CD14-positive monocyte (primary cell): ENCODE measurements at places on chromosomes 1 and 21. TPM values are rescaled to one million over a fixed set of nuclear protein-coding genes. Genes with fewer than 3 reads are reported as not detected.

GRCh38 chr1:231776010-231776756 is 149.6 kb downstream of the DISC1 start:
- H3K27ac ChIP-seq, result peak overlapping the region; percentile 85
- peaks cover 18% of the 10 kb centered on the region for H3K36me3 ChIP-seq
- H3K27me3 ChIP-seq, result no peaks in the 10 kb centered on the region
- no peak overlapping the region for H3K4me3 ChIP-seq
- H3K4me1 ChIP-seq, result peaks cover 70% of the 10 kb centered on the region
- DNase-seq, result no peak

- H3K27me3 ChIP-seq, result no peaks in the 10 kb centered on the region
- H3K36me3 ChIP-seq, result peaks cover 58% of the 10 kb centered on the region
- H3K4me3 ChIP-seq, result peak overlapping the region; percentile 88
- peaks cover 45% of the 10 kb centered on the region for H3K4me1 ChIP-seq
- DNase-seq, result peak; percentile 85
- peak overlapping the region; percentile 39 for H3K27ac ChIP-seq
Measured at GRCh38 chr1:23799570-23800399, 769 bp downstream of the GALE start.

DNA sequence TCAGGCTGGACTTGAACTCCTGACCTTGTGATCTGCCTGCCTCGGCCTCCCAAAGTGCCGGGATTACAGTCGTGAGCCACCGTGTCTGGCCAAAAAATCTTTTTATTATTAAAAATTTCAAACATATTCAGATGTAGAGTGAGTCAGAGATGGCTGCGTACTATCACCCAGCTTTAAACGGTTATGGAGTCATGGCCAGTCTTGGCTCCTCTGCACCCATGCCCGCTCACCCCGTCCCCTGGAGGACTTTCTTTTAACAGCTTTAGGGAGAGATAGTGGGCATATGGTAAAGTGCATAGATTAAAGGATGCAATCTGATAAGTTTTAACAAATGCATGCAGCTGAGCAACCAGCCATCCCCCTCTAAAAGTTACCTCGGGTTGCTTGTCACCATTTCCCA is 51.8 kb downstream of the TNFRSF8 start:
- H3K4me3 ChIP-seq, result no peak overlapping the region
- H3K27me3 ChIP-seq, result no peaks in the 10 kb centered on the region
- DNase-seq, result no peak
- H3K36me3 ChIP-seq, result no peaks in the 10 kb centered on the region
- H3K4me1 ChIP-seq, result no peaks in the 10 kb centered on the region

DNA sequence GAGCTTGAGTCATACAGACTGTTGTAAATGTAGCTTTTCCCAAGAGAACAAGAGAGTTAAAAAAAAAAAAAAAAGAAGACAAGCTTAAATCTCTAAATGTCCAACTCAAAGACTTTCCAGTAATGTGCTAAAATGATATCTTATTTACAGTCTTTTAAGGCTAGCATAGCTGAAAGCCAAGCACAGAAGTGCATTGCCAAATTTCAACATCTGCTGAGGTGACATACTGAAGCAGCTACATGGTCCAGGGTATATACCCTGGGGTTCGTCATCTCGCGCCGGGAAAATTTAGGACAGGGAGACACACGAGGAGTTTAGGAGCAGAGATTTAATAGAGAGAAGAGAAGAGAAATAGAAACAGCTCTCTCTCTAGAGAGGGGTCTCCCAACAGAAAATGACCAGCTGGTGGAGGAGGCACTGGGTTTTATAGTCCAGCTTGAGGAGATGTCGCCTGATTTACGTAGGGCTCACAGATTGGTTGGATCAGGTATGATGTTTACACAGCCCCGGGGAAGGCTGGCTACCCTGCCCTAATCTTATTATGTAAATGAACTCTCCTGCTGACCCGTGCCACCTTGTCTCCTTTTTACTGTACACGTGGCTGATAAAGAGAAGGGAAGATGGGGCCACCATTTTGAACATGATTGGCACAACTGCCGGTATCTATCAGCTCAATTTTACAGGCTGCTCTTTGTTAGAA is 172.7 kb downstream of the TRIM33 start:
- no peak overlapping the region for H3K27ac ChIP-seq
- no peaks in the 10 kb centered on the region for H3K36me3 ChIP-seq
- peaks cover under 1% of the 10 kb centered on the region for H3K27me3 ChIP-seq
- peaks cover 26% of the 10 kb centered on the region for H3K4me1 ChIP-seq
- no peak for DNase-seq
- H3K4me3 ChIP-seq, result no peak overlapping the region

GRCh38 chr1:32521165-32521564 is 18.1 kb upstream of the ZBTB8A start:
- H3K27ac ChIP-seq, result no peak overlapping the region
- DNase-seq, result no peak
- H3K36me3 ChIP-seq, result no peaks in the 10 kb centered on the region
- H3K4me3 ChIP-seq, result no peak overlapping the region

DNA sequence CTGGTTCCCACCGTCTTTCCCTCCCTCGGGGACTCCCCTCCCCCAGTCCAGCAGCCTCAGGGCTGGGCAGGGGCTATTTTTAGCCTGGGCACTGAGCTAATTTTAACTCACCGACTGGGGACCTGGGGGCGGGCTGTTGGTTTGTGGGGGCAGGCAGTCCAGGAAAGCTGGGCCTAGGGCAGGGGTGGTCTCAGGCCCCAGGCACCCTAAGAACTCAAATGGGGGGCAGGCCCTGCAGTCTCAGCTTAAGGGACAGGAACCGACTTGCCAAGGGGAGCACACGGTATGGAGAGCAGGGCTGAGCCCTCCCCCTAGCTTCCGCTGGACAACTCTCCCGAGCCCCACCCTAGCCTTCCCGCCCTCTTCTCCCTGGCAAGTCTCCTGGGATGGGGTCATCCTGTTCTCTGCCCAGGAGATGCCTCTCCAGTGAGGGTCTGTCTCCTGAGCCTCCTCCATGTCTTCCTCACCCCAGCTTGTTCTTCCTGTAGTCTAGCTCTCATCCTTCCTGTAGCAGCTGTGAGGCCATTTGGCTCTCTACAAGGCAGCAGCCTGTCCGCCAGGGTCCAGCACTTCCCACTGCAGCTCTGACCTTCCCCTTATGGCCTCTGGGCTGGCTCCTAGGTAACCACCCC is 10.1 kb downstream of the MEF2D start:
- peak overlapping the region; percentile 77 for H3K27ac ChIP-seq
- H3K4me3 ChIP-seq, result no peak overlapping the region
- DNase-seq, result peak; percentile 60
- H3K4me1 ChIP-seq, result peaks cover 98% of the 10 kb centered on the region
- H3K36me3 ChIP-seq, result peaks cover 24% of the 10 kb centered on the region

DNA sequence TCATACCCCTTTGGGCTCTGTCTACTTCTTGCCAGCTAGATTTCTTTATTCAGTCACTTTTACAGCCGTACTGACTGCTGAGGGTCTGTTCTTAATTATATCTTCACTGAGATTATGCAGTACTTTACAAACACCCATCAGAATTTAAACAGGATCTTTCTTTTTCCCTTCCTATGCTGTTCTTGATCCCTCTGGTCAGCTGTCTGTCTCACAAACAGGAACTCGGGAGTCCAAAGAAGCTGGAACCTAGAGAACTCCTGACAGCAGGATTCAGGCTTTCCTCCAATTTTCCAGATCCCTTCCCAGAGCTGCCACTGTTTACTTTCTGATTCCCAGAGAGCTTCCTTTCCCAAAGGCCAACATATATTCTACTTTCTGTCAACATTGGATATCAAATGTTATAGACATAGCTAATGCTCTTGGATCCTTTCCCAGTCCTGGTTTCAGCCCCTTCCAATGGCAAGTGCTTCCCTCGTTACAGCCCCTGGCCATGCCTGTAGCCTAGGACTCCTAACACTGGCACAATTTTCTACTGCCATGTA is 59.5 kb downstream of the ATP2B4 start:
- H3K36me3 ChIP-seq, result peaks cover 47% of the 10 kb centered on the region
- DNase-seq, result no peak
- H3K27me3 ChIP-seq, result no peaks in the 10 kb centered on the region
- no peaks in the 10 kb centered on the region for H3K4me1 ChIP-seq
- no peak overlapping the region for H3K4me3 ChIP-seq
- no peak overlapping the region for H3K27ac ChIP-seq

GRCh38 chr1:31980835-31981455 is 32.7 kb upstream of the KHDRBS1 start:
- no peak overlapping the region for H3K4me3 ChIP-seq
- H3K36me3 ChIP-seq, result no peaks in the 10 kb centered on the region
- H3K4me1 ChIP-seq, result peaks cover 23% of the 10 kb centered on the region
- H3K27me3 ChIP-seq, result no peaks in the 10 kb centered on the region

DNA sequence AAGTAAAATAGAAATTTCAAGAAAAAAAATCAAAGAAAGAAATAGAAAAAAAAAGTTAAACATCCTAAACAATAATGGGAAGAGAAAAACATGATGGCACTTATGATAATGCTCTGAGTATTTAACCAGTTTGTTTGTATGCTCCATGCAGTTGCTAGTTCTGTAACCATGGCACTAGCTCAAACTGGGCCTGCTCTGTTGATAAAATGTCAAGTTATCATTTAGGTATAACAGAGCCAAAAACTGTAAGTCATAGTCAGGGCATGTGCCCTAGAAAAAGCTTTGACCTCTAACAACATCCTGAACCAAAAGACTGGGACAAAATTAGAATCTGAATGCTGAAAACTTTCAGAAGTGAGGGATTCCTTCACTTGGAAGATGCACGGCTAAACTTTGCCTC is 148.9 kb downstream of the KCNT2 start:
- no peak overlapping the region for H3K27ac ChIP-seq
- no peaks in the 10 kb centered on the region for H3K36me3 ChIP-seq
- no peak overlapping the region for H3K4me3 ChIP-seq
- no peaks in the 10 kb centered on the region for H3K4me1 ChIP-seq
- no peaks in the 10 kb centered on the region for H3K27me3 ChIP-seq

DNA sequence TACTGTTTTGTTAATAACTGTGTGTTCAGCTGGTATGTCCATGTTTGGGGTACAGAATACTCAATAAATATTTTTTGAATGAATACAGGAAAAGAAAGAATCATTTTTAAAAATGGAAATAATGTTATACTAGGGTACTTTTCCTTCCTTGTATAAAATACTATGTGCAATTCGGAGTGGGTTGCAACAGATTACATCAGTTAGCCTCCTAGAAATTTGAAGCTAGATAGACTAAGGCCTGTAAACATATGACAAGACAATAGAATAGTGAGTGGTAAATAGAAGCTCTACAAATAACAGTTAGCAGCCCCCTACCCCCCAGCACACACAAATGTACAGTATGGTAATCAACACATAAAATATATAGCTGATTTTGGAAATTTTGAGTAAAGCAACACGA is 195.9 kb downstream of the KCNT2 start:
- no peak overlapping the region for H3K27ac ChIP-seq
- no peak overlapping the region for H3K4me3 ChIP-seq
- no peaks in the 10 kb centered on the region for H3K27me3 ChIP-seq
- no peaks in the 10 kb centered on the region for H3K4me1 ChIP-seq

DNA sequence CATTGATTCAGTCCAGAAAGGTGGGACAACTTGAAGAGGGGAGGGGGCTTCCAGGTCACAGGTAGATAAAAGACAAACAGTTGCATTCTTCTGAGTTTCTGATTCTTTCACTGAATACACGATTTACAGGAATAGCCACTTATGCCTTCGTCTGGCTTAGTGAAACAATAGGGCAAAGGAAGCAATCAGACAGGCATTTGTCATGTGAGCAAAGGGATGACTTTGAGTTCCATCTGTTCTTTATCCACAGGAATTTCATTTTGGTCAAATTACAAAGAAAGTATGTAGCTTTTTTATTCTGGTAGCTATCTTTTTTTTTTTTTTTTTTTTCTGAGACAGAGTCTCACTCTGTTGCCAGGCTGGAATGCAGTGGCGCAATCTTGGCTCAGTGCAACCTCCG is 202.5 kb downstream of the TTLL7 start:
- H3K4me3 ChIP-seq, result no peak overlapping the region
- no peak for DNase-seq
- no peak overlapping the region for H3K27ac ChIP-seq
- H3K4me1 ChIP-seq, result no peaks in the 10 kb centered on the region
- no peaks in the 10 kb centered on the region for H3K27me3 ChIP-seq
- H3K36me3 ChIP-seq, result no peaks in the 10 kb centered on the region

DNA sequence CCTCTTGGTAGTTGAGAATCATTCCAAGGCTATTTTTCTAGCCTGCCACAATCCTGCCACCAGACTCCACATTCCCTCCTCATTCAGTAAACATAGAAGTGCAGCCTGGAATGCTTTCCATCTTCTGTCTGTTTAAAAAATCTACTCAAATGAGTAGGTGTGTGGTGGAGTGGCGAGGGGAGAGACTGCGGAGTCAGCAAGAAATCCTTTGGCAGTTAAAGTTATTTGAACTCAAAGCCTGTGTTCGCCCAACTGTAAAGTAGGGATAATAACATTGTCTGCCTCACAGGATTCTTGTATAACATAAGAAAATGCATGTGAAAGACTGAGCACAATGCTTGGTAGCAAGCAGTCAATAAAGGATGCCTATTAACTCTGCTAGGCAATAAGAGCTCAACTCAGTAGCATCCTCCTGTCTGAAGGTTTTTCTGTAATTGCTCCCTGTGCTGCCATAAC is 22.2 kb upstream of the DPT start:
- no peak overlapping the region for H3K4me3 ChIP-seq
- no peaks in the 10 kb centered on the region for H3K4me1 ChIP-seq
- no peak overlapping the region for H3K27ac ChIP-seq
- H3K27me3 ChIP-seq, result no peaks in the 10 kb centered on the region

DNA sequence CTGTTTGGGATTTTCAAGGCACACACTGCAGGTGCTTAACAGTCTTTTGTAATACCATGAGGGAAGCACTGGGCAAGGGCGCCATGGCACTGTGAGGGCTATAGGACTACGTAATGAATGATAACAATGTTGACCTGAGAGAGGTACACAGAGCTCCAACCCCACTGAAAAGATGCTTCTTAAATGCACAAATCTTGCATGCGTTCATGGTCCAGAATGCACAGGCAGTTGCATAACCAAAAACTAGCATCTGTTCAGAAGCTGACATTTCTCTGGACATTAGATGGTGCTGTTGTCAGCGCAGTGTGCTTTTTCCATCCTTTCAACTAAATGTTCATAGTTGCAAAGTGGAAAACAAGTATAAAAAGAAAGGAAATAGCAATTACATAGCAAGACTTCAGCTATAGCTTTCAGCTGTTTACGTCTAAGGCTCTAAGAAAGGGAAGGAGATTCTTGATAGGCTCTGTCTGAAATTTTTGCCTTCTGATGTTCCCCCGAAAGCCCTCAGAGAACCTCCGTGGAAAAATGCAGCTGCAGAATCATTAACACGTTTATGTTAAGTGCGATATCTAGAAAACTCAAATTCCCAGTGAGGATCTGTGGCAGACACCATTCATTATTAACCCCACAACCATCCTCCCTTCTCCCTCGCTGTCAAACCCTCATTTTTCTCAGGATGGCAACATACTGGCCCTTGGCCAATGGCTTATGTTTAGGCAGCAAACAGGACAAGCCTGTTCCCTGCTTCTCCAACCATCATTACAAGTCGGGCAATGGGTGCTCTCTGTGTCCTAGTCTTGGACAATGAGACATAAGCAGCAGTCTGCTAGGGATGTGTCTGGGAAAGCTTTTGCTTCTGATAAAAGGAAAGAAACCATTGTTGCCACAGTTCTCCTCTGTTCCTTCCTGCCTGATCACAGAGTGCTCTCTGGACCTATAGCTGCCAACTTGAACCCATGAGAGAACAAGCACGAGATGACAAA is 8.2 kb upstream of the TARBP1 start:
- DNase-seq, result peak; percentile 54
- H3K36me3 ChIP-seq, result no peaks in the 10 kb centered on the region
- no peak overlapping the region for H3K4me3 ChIP-seq
- H3K4me1 ChIP-seq, result peaks cover 31% of the 10 kb centered on the region
- no peak overlapping the region for H3K27ac ChIP-seq

The ENAH gene
- polyA plus RNA-seq, result not detected

The HTR6 gene
- polyA plus RNA-seq, result not detected in 2 replicates

The NHLH1 gene
- polyA plus RNA-seq, result 0.46 and 1.0 TPM in 2 replicates

The ANGPTL3 gene
- polyA plus RNA-seq, result not detected in 2 replicates

The UBE4B gene
- 6.0 TPM for polyA plus RNA-seq
